ENCODE measurements at places on chromosomes 6 and 20. TPM values are rescaled to one million over a fixed set of nuclear protein-coding genes. Genes with fewer than 3 reads are reported as not detected.

Gene SLC22A2
- total RNA-seq = not detected

Gene TGM3
- not detected for total RNA-seq

Gene FHL5
- total RNA-seq = not detected

Gene BNIP5
- total RNA-seq = not detected

Gene ZCCHC3
- 23.7 TPM for total RNA-seq

Gene LAMA2
- total RNA-seq = 0.64 TPM

Gene XKR7
- total RNA-seq = not detected

Gene PPP1R11
- total RNA-seq = 60.9 TPM

Gene SLC22A3
- total RNA-seq = not detected

Gene LY6G5B
- total RNA-seq = 33.5 TPM

Gene SLC39A7
- total RNA-seq = 63.9 TPM

Gene TOMM34
- 63.4 TPM for total RNA-seq

Gene BPIFB4
- not detected for total RNA-seq

Data from activated CD4-positive, alpha-beta T cell treated with anti-CD3 and anti-CD28 coated beads, Interleukin-2, amount 10 ng/mL, durations not matched to agents 24 days and 14 days (primary cell).